ENCODE measurements at places on chromosomes 5 and 9.

- no peak for DNase-seq
Observed at GRCh38 chr9:16974436-16974835, 104.0 kb upstream of the BNC2 start.

DNA sequence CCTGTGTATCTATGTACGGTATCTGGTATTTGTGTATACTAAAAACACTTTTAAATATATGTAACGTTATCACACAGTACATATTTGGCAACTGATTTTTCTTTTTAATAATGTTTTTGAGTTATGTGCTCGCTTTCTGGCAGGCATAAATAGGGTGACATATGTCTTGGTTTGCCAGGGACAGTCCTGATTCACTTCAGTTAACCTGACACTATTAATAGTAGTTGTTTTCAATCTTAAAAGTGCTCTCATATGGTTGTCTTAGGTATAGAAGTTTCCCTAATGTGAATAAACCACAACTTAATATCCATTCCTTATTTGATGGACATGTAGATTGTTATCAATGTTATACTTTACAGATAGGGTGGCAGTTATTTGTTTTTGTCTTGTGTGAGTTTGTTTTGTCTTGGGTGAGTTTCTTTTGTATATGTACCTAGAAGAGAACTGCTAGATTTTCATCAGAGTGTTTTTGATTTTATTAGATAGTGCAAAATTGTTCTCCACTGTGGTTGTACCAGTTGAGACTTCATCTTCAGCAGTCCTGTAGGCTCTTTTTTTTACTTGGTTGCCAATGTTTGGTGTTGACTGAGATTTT lies 7.9 kb downstream of the G3BP1 start:
- no peak for DNase-seq

- DNase-seq: no peak
Observed at GRCh38 chr5:10699281-10699874, 61.7 kb downstream of the DAP start.

- no peak for DNase-seq
Observed at GRCh38 chr9:137642892-137643291, 24.1 kb downstream of the EHMT1 start.

DNA sequence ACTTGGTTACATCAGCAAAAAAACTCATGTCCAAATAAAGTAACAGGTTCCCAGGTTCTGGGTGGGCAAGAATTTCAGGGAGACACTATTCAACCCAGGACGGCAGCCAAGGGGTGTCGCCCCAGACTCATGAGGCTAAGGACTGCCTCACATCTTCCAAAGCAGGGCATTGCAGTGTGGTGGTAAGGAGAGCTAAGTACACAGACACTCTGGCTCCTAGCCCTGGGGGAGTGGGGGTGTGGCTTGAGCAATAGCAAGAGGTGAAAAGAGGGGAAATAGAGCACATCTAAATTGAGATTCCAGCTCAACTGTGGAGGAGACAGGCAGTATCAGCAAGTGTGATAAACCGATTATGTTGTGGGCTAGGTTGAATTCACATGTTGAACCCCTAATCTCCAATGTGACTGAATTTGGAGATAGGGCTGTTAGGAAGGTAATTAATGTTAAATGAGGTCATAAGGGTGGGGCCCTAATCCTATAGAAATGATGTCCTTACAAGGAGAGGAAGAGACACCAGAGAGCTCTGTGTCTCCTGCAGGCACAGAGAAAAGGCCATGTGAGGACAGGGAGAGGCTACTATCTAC lies 49.9 kb upstream of the MARCHF11 start:
- DNase-seq: no peak

DNA sequence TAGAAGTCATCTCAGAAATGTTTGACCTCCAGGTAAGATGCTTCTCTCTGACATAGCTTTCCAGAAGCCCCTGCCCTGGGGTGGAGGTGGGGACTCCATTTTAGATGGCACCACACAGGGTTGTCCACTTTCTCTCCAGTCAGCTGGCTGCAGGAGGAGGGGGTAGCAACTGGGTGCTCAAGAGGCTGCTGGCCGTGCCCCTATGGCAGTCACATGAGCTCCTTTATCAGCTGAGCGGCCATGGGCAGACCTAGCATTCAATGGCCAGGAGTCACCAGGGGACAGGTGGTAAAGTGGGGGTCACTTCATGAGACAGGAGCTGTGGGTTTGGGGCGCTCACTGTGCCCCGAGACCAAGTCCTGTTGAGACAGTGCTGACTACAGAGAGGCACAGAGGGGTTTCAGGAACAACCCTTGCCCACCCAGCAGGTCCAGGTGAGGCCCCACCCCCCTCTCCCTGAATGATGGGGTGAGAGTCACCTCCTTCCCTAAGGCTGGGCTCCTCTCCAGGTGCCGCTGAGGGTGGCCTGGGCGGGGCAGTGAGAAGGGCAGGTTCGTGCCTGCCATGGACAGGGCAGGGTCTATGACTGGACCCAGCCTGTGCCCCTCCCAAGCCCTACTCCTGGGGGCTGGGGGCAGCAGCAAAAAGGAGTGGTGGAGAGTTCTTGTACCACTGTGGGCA lies 642 bp downstream of the CSF2 start:
- no peak for DNase-seq

GRCh38 chr5:28305891-28306290 lies 1267.5 kb upstream of the CDH9 start:
- no peak for DNase-seq

Data from AG08396 (cell line).